ENCODE measurements at places on chromosomes 1 and 21.

DNA sequence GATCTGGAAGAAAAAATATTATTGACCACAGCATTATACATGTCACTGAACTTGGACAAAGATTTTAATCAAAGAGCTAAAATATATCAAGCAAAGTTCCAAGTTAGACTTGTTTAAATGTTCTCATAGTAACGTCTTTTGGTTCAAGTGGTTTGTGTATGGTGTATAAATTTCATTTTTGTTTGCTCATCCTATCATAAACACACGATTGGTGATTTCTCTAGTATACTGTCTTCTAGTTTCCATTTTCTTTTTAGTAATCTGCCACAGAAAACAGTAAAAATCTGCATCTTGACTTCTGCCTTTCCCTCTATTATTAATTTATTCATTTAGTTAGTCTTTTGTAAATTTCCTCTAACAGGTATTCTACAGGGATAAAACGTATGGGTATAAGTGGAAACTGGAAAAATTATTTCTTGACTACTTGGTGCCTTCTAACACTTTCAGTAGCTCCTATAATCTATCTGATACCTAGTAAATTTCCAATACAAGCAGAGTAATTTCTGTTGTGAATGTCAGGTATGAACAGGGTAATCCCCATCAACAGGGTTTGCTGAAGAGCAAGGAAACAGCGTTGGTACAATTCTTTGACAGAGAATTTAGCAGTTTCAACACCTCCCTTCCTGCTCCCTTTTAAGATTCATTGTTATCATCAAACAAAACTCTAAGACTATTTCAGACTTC lies 268.0 kb downstream of the PTPRC start:
- no peak for DNase-seq

DNA sequence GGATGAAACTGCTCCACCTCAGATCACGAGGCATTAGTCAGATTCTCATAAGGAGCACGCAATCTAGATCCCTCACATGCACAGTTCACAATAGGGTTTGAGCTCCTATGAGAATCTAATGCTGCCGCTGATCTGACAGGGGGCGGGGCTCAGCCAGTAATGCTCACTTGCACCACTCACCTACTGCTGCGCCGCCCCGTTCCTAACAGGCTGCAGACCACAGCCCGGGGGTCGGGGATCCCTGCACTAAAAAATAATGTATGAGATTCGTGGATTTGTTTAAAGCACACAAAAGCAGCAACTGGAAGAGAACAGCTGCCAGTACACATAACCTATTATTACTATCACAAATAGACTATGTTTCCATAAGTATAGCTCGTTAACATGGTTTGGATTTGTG lies 72.9 kb downstream of the HLCS start:
- DNase-seq: no peak

GRCh38 chr1:235215453-235215852 lies 54.4 kb upstream of the RBM34 start:
- no peak for DNase-seq

- DNase-seq: no peak
Observed at GRCh38 chr1:178271471-178271870, 177.6 kb downstream of the RASAL2 start.

- DNase-seq: no peak
Observed at GRCh38 chr1:203968761-203969160, 104.2 kb upstream of the SOX13 start.

GRCh38 chr21:38273745-38274542 lies 17.2 kb downstream of the KCNJ15 start:
- no peak for DNase-seq

GRCh38 chr1:33718186-33718585 lies 145.7 kb upstream of the HMGB4 start:
- no peak for DNase-seq

DNA sequence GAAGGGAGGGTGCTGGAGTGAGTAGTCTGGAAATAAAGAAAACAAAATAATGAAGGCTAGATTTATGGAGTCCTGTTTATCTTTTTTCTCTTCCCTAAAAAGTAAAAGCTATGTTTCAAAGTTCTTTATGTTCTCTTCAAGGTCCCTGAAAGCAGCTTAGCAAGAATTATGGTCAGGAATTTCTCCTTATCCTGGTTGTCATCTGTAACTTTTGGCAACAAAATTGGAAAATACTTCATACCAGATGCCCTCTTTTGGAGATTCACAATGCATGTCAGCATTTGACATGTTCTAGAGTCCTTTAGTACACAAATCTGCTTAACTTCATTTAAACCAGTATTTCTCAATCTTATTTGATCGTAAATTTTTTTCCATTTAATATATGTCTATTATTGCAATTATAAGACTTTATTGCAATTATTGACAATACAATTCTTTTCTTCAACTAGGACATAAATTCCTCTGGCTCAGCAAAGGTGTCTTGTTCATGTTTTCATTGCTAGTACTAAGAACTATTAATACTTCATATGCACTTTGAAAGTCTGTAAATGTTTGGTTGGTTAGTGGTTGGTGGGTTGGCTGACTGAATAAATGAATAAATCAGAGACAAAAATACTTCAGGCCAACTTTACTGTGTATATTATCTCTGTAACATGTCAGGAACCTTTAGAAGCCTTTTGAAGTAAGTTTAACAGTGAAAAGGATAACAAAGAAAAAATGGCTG lies 101.5 kb downstream of the ATP1B1 start:
- no peak for DNase-seq

DNA sequence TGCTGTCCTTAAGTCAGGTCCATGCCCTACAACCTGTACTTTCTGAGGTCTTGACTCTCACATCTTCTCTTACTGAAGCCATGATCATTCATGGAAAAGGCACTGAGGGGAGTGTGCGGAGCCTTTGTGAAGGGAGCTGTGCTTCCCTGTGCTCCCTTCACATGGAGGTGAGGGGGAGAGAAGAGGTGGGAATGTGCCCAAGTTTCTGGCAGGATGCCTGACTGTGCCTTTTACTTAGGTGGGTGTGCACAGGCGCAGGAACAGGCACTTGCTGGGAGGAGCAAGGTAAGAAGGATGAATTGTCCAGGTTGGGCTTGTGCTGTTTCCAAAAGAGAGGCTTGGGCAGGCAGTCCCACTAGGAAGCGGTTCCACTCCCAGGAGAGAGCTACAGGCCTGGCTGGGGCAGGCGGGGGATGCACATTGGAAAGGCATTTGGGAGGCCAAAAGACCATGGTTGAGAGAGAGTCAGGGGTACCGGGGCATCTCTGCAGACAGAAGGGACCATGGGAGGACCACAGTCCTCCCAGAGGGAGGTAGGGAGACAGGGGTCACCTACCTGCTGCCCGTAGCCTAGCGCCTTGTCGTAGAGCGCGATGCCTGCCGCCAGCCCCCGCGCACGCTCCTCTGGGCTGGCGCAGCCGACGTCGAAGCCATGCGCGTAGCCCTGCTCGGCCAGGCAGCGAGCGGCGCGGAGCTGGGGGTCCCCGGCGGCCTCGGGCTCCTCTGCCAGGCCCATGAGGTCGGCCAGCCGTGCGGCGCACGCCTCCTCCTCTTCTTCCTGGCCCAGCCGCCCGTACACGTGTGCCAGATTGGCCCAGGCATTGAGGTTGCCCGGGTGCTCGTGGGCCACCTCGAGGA lies 853 bp downstream of the TTC22 start:
- DNase-seq: no peak

DNA sequence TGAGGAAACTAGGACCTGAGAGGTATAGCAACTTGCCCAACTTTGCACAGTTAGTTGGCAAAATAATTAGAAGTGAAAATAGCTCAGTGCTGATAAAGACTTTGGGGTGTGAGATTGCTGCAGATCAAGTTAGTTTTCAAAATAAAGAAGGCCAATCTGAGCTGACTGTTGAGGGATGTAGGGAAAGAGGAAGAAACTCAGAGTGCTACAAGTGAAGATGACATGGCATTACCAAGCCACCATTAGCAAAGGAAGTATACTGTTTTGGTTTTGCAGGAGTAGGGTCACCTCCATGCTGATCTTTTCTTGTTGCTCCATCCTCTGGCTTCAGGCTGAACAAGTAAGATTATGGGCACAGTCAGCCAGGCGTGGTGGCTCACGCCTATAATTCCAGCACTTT lies 78.7 kb upstream of the ADAM30 start:
- no peak for DNase-seq

DNA sequence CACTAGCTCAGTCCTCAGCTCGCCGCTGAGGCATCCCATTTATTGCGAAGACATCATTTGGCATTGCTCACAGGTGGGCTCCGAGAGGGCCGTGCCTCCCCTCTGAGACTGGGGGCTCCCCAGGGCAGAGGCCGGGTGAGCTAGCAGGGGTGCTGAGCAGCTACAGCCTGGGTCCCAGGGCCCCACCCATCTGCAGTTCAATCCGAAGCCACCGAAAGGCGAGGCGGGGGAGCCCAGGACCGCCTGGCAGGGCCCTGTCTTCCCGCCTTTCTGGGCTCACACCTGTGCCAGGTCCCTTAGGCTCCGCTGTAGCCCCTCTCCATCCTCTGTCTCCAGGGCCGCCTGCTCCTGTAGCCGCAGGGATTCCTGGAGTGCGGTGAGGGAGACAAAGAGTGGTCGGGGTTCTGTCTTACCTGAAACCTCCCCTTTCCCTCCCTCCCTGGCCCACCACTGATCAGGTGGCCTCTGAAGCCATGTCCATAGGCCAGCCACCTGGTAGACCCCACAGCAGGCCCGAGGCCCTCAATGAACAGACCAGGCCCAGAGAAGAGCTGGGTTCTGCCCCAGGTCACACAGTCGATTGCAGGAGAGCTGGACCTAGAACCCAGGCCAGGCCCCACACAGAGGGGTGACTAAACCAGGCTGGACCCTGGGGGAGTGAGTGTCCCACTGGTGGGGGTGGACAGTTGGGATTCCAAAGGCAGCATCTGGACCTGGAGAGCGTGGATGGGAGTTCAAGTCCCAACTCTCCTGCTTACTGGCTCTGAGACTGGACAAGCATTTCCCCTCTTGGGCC lies 18.1 kb upstream of the NBPF1 start:
- DNase-seq: no peak

- no peak for DNase-seq
Observed at GRCh38 chr1:226574591-226575435, 26.2 kb downstream of the STUM start.

GRCh38 chr1:154176337-154176736 lies 15.6 kb downstream of the TPM3 start:
- no peak for DNase-seq

DNA sequence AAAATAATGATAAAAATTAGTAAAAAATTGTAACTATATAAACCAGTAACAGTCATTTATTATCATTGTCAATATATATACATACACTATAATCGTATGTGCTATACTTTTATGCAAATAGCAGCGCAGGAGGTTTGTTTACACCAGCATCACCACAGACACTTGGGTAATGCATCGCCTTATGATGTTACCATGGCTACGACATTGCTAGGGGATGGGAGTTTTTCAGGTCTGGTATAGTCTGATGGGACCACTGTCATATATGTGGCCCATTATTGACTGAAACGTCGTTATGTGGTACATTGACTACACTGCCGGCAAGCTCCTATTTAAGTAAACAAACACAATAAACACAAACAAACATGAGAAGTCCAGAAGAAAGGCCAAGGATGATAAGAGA lies 45.6 kb downstream of the KCNK1 start:
- DNase-seq: no peak

DNA sequence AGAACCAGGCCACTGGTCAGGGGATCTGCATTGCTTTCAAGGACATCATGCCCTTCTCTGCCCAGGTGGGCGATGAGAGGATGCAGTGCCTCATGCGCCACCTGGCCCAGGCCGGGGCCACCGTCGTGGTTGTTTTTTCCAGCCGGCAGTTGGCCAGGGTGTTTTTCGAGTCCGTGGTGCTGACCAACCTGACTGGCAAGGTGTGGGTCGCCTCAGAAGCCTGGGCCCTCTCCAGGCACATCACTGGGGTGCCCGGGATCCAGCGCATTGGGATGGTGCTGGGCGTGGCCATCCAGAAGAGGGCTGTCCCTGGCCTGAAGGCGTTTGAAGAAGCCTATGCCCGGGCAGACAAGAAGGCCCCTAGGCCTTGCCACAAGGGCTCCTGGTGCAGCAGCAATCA lies 5.0 kb upstream of the ZBTB48 start:
- DNase-seq: no peak

DNA sequence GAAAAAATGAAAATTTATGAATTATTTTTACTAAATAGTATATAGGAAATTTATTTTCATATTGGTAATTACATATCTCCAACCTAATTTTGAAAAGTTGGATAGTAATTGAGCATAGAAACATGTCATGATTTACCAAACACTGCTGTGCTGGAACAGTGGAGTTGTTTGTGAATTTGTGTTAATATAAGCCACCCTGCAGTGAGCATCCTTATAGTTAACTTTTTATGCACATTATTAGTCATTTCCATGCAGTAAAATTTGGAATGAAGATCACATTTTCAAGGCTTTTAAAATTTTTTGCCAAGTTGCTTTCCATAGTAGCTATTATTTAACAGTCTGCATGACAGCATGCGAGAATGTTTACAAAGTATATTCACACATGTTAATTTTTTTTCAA lies 78.3 kb downstream of the VPS26C start:
- DNase-seq: no peak

- DNase-seq: no peak
Observed at GRCh38 chr1:24362982-24363614, 43.9 kb downstream of the GRHL3 start.

DNA sequence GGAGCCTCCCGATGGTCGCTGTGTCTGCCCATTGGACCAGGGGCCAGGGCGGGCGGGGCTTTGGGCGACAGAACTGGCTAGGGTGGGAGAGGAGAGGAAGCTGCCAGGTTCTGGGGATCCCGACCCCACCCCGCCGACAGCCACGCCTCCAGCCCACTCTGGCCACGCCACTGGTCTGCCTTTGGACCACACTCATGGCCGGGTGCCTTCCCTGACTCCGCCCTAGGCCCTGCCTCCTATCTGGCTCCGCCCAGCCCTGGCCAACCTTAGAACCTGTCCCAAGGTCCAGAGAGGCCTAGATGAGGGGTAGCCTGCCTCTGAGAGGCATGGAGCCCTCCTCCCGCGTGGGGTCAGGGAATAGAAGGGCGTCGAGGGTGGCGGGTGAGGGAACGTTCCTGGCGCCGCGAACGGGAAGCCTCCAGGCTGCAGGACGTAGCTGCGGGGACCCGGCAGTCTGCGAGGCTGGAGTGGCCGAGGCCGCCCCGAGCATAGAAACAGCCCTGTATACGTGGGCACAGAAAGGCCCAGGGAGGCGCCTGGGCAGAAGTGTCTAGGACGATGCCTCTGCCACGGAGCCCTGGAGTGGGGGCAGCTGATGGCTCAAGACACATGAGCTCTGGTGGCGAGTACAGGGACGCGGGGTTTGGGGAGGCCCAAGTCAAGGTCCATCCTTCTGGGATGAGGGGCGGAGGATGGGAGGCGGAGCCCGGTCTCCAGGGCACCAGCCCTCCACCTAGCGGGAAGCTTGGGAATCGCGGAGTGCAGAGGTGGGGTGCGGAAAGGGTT lies 11.5 kb upstream of the COL16A1 start:
- DNase-seq: no peak

- DNase-seq: no peak
Observed at GRCh38 chr21:42539342-42539741, 25.7 kb downstream of the SLC37A1 start.

- DNase-seq: no peak
Observed at GRCh38 chr1:27505420-27505680, 15.4 kb upstream of the WASF2 start.

- no peak for DNase-seq
Observed at GRCh38 chr1:106747791-106748190, 308.7 kb upstream of the PRMT6 start.

GRCh38 chr1:23561076-23561812 lies 1.9 kb upstream of the ID3 start:
- no peak for DNase-seq

Measured in effector CD8-positive, alpha-beta T cell (primary cell).